ENCODE measurements at places on chromosomes 7 and 10.

DNA sequence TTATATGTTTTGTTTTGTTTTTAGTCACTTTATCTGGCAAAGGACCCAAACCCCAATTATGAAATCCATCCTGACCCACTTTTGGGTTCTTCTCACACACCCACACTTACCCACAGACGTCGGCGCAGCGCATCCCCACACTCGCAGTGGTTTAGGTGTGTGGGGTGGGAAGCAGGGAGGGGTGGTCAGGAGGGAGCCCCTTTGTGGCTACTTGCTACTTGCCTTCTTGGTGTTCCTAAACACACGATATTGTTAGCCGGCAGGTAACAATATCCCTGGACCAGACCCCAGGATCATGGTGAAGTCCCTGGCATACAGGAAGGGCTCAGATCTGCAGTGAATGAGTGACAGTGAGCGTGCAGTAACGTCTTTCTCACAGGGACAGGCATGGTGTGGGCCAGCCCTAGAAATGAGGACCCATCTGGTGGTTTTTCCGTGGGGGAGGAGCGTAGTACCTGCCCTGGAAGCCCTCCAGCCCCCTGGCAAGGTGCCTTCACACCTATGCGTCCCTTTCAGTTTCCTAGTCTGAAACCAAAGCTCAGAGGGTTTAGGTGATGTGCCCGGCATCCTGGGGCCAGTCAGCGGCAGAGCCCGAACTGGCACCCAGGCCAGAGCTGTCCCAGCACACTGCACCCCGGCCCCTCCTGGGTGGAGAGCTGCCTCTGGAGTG, 4.4 kb downstream of the SPOCK2 start:
- no peak overlapping the region for H3K27ac ChIP-seq
- DNase-seq, result no peak
- no peaks in the 10 kb centered on the region for H3K36me3 ChIP-seq
- peaks cover 45% of the 10 kb centered on the region for H3K27me3 ChIP-seq
- no peak overlapping the region for H3K4me3 ChIP-seq

- peaks cover 6% of the 10 kb centered on the region for H3K27me3 ChIP-seq
- no peak for DNase-seq
- H3K4me3 ChIP-seq, result no peak overlapping the region
- H3K36me3 ChIP-seq, result no peaks in the 10 kb centered on the region
Observed at GRCh38 chr10:89029181-89029580, 38.6 kb downstream of the FAS start.

GRCh38 chr10:1394155-1394912, 338.1 kb downstream of the WDR37 start:
- no peak overlapping the region for H3K27ac ChIP-seq
- H3K36me3 ChIP-seq, result no peaks in the 10 kb centered on the region
- no peak for DNase-seq
- no peak overlapping the region for H3K4me3 ChIP-seq

GRCh38 chr7:117065571-117066150, 112.4 kb downstream of the ST7 start:
- no peak for DNase-seq
- H3K27ac ChIP-seq, result no peak overlapping the region
- no peak overlapping the region for H3K4me3 ChIP-seq
- H3K27me3 ChIP-seq, result peaks cover 28% of the 10 kb centered on the region
- H3K4me1 ChIP-seq, result peaks cover 4% of the 10 kb centered on the region

DNA sequence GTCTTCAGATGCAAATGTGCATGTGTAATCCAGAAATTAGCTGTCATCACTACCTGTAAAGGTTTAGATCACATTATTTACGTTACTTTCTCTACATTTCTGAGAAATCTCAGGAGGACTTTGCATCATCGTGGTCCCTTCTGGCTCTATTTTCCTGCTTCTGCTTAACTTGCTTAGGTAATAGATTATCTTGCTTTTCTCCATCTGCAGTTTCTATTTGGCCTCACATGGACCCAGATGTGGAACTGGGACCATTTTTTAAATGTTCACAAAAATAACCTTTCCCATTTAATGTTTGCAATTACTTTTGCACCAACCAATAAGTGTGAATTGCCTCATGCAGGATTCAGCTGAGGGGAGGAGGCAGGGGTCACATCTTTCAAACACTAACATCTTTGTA, 278.4 kb upstream of the SEMA3C start:
- H3K4me1 ChIP-seq, result no peaks in the 10 kb centered on the region
- no peaks in the 10 kb centered on the region for H3K36me3 ChIP-seq
- no peak overlapping the region for H3K27ac ChIP-seq
- no peaks in the 10 kb centered on the region for H3K27me3 ChIP-seq

DNA sequence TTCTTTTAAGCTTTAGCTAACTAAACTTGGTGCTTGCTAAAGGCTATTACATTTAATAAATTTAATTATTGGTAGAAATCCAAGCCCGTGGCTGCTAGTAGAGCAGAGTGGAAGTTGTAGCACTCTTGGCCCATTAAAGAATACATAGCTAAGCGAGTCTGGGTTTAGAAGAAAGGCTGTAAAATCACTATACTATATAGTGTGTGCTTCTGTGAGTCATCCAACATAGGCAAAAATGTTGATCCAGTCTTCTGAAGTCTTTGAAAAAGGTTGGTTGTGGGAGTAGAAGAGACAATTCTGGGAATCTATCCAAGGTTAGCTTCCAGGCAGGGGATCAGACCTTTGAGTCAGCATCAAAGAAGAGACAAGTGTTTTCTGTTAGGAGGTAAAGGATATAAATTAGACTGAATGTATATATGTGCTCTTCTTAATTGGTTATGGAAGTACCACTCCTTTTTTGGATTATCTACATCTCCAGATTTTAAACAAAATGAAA, 664.2 kb downstream of the NXPH1 start:
- DNase-seq, result no peak
- no peaks in the 10 kb centered on the region for H3K4me1 ChIP-seq
- H3K27me3 ChIP-seq, result no peaks in the 10 kb centered on the region

DNA sequence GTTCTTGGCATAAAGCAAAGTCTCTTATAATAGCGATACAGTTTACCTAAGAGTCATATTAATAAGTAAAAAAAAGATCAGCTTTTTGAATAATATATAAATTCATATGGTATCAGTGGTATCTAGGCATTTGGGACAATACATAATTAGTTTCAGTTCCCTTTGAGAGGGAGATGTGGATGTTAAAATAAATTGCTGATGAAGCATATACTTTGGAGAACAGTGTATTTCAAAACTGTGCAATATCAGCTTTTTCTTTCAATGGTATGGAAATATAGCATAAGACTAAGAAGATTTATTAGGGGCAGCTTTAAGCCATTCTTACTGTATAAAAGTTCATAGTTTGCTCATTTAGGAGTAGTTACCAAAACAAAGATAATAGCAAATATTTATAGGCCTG, 35.5 kb downstream of the MDFIC start:
- H3K27ac ChIP-seq, result no peak overlapping the region
- H3K4me1 ChIP-seq, result peaks cover 5% of the 10 kb centered on the region
- no peaks in the 10 kb centered on the region for H3K36me3 ChIP-seq
- H3K27me3 ChIP-seq, result no peaks in the 10 kb centered on the region

GRCh38 chr7:22442187-22442881, 57.7 kb downstream of the STEAP1B start:
- DNase-seq, result peak; percentile 64
- no peak overlapping the region for H3K27ac ChIP-seq
- H3K27me3 ChIP-seq, result no peaks in the 10 kb centered on the region
- no peaks in the 10 kb centered on the region for H3K36me3 ChIP-seq
- no peak overlapping the region for H3K4me3 ChIP-seq

GRCh38 chr7:157676456-157677255, 339.9 kb downstream of the DNAJB6 start:
- H3K27ac ChIP-seq, result no peak overlapping the region
- DNase-seq, result peak; percentile 33
- no peaks in the 10 kb centered on the region for H3K27me3 ChIP-seq

- H3K27me3 ChIP-seq, result no peaks in the 10 kb centered on the region
- no peak for DNase-seq
- no peaks in the 10 kb centered on the region for H3K36me3 ChIP-seq
- H3K4me3 ChIP-seq, result no peak overlapping the region
- no peak overlapping the region for H3K27ac ChIP-seq
Observed at GRCh38 chr7:84425702-84426259, 231.2 kb upstream of the SEMA3A start.

DNA sequence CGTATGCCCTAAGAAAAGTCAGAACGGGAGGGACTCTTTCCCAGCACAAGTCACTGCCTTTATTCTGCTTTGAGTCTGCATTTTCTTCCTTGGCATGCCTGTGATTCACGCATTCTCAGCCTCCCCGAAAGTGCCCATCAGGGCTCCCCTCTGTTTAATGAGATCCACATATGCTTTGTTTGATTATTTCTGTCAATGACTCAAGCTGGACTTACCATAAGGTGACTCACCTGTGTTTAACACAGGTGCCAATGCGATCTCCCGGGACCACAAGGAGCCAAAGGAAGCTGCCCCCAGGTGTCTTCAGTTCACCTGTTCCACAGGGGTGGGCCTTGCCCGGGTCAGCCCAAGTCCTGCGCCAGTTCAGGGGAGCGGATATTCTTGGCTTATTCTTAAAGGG, 386.0 kb upstream of the SHH start:
- no peak overlapping the region for H3K27ac ChIP-seq
- H3K27me3 ChIP-seq, result no peaks in the 10 kb centered on the region
- DNase-seq, result no peak
- H3K36me3 ChIP-seq, result no peaks in the 10 kb centered on the region

DNA sequence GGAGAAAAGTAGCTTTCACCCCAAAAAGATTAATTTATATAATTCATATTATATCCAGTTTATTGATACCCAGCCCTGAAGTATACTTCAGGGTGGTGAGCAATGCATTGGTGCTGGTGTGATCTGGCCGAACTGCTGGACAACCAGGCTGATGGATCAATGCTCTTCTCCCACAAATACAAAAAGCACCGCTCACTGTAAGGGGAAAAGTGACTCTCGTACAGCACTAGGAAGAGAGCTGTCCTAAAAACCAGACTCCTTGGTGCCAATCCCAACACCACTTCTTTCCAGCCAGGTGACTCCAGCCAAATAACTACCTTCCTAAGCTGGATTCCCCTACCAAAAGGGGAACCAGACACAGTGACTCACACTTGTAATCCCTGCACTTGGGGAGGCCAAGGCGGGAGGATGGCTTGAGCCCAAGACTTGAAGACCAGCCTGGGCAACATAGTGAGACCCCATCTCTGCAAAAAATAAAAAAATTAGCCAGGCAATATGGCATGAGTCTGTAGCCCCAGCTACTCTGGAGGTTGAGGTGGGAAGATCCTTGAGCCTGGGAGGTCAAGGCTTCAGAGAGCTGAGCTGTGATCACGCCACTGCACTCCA, 13.1 kb upstream of the TNPO3 start:
- no peaks in the 10 kb centered on the region for H3K36me3 ChIP-seq
- no peak overlapping the region for H3K4me3 ChIP-seq
- H3K4me1 ChIP-seq, result no peaks in the 10 kb centered on the region
- no peaks in the 10 kb centered on the region for H3K27me3 ChIP-seq

DNA sequence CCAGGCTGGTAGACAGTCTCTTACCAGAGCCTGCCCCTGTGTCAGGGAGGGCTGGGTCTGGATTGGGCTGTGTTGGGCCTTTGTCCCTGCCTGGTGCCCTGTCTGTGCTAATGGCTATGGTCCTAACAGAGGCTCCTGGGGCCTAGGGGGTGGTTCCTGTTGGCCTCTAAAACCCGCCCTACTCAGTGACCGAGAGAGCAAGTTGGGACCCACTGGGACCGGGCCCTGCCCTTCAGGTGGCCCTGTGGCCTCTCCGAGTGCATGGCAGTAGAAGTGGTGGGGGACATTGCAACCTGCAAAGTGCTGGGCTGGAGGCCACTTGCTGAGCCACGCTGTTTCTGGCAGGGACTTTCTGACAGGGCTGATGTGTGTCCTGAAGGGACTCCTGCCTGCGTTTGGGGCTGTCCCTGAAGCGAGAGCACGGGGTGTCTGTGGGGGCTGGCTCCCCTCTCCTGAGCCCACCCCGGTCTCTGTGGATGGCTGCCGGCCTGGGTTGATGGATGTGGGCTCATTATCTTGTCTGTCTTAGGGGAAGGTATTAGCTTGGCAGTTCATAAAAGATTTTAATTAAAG, 56.2 kb downstream of the GLRX3 start:
- peaks cover 11% of the 10 kb centered on the region for H3K36me3 ChIP-seq
- DNase-seq, result no peak
- H3K27me3 ChIP-seq, result no peaks in the 10 kb centered on the region
- no peak overlapping the region for H3K4me3 ChIP-seq

GRCh38 chr10:2791774-2792443, 275.4 kb upstream of the PFKP start:
- DNase-seq, result no peak
- H3K27me3 ChIP-seq, result no peaks in the 10 kb centered on the region
- H3K36me3 ChIP-seq, result no peaks in the 10 kb centered on the region
- H3K4me1 ChIP-seq, result no peaks in the 10 kb centered on the region

DNA sequence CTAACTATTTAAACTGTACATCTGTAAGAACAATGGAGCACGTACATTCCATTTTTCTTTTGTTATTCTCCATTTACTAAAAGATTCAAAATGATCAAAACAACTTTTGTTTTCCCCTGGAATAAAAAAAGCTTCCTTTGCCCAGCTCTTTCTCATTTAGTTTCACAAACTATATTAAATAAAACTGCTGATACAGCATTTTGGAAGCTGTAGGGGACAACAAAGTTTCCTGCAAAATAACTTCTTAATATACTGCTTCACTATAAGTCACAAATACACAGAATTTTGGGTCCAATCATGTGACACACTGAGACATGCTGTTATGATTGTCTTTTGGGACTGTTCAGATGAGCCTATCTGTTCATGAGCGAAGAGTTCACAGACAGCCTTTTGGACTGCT, 222.4 kb downstream of the ADAM12 start:
- H3K4me1 ChIP-seq, result no peaks in the 10 kb centered on the region
- H3K27me3 ChIP-seq, result no peaks in the 10 kb centered on the region
- H3K36me3 ChIP-seq, result no peaks in the 10 kb centered on the region
- H3K4me3 ChIP-seq, result no peak overlapping the region

GRCh38 chr10:43186150-43186549, 47.9 kb downstream of the CSGALNACT2 start:
- no peaks in the 10 kb centered on the region for H3K27me3 ChIP-seq
- DNase-seq, result no peak
- H3K36me3 ChIP-seq, result peaks cover 25% of the 10 kb centered on the region
- H3K4me1 ChIP-seq, result no peaks in the 10 kb centered on the region

DNA sequence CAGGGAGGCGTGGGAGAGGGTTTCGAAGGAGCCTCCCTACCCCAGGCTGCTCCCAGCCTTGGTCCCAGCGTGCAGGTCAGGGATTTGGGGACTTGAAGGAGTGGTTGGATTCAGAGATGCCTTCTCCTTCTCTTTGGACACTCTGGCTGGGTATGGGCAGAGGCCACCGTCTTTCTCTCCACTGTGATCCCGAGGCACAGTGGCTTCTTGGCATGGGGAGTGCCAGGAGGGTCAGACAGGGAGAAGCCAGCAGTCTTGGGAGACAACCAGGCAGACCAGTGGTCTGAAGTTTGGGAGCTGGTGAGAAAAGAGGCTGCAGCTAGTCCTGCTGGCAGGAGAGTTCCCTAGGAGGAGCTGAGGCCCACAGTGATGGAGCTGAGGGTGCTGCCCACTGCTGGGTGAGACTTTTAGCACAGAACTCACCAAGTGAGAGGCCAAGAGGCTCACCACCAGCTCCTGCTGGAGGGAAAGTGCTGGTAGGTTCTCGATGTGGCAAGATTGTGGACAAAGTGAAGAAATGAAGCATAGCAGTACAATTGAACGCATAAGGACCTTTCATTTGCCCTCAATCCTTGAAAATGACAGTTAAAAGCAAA, 35.2 kb upstream of the WDFY4 start:
- DNase-seq, result no peak
- no peak overlapping the region for H3K27ac ChIP-seq
- H3K4me3 ChIP-seq, result no peak overlapping the region
- H3K4me1 ChIP-seq, result no peaks in the 10 kb centered on the region
- H3K27me3 ChIP-seq, result peaks cover 17% of the 10 kb centered on the region

- no peak overlapping the region for H3K4me3 ChIP-seq
- H3K36me3 ChIP-seq, result no peaks in the 10 kb centered on the region
- no peaks in the 10 kb centered on the region for H3K27me3 ChIP-seq
- DNase-seq, result no peak
- H3K4me1 ChIP-seq, result peaks cover 5% of the 10 kb centered on the region
Observed at GRCh38 chr10:43781480-43782361, 133.0 kb upstream of the ZNF32 start.
